ENCODE measurements at places on chromosomes 2 and 18.

GRCh38 chr2:165067643-165068486, 112.5 kb upstream of the SLC38A11 start:
- DNase-seq = peak; percentile 84

DNA sequence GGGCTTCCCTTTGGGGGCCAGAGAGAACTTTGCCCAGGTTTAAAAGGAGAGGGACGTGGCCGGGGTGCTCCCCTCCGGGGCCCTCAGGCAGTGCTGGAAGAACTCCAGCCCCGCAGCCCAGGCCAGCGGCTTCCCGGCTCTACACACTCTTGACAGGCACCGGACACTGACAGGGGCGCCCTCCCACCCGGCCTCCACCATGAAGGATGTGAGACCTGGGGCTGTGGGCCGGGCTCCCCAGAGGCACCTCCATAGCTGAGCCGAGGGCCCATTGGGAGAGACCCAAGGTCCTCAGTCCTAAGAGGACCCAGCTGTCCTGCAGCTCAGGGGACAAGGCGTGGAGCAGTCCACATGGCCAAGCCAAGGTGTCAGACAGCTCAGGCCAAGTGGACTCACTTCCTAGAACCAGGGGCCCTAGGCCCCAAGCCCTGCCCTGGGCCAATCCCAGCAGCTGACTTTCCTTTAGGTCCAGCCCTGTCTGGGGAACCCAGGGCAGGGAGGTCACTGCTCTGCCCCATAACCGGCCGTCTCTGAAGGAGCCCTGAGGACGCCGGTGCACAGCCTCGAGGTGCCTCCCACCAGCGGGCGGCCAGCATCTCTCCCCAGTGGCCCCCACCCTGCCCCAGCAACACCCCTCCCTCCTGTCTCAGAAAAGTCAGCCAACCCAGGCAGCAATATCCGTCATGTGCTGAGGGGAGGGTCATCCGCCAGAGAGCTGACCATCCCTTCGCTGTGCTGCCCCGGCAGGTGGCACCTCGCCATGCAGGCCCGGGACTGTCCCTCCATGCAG, 51.8 kb downstream of the BIN1 start:
- DNase-seq = no peak

DNA sequence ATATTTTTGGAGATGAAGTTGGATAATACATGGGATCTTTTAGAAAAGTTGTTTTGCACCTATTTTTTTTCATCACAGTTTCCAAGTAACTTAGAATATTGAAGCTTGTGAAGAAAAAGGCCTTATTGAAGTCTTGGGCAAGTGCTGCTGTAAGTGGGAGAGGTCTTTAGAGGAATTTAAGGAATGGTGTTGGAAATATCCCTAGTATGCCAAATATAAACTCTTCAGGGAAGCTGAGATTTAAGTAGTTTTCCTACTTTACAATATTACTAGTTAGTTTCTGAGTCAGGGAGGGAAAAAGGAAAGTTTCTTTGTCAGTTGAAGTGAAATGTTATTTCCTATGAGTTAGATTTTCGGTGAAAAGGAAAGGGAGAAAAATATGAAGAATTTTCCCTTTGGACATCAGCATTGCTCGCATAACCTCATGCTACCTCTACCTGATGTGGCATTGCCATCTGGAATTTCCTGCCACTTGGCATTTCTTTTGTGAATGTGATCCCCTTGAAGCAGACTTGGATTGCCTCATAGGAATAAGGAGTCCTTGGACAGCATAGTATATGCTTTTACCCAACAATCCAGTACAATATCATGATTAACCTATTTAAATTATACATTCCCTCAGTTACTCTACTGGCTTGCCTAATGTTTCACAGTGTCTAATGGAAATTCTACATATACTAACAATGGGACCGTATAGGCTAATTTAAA, 12.1 kb downstream of the PLEKHH2 start:
- no peak for DNase-seq

DNA sequence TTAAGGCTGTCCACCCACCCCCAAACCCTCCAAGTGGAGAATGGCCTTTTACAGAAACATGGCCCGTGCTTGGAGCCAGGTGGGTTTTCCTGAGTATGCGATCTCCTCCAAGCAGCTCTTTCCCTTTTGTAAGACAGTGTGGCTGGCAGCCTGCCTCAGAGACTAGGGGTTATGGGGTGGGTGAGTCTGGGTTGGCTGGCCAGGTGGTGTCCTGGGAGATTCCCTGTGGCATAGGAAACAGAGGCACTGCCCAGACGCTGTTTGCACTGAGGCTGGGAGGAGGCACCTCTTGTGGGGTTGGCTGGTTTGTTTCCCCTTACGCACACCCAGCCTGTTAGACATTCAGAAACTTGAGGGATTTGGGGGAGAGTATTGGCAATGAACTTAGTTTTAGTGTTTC, 82.3 kb upstream of the MCFD2 start:
- no peak for DNase-seq

DNA sequence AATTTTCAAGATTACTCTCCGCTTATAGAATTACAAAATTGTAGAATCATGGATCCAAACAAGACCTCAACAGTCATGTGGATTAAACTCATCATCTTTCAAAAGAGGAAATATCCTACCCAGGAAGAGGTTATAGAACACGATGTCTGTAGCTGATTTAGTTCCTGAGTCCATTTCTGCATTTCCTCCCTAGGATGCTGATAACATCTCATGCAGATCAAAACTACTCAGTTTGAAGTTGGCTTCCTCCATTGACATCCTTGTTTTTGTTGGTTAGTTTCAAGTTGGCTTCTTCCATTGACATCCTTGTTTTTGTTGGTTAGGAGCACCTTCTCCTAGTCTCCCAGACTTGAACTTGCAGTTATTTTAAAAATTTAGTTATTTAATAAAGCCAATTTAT, 147.5 kb downstream of the PARD3B start:
- DNase-seq = no peak

GRCh38 chr2:127278959-127279358, 15.0 kb downstream of the ERCC3 start:
- DNase-seq = no peak

GRCh38 chr2:17935242-17935885, 56.9 kb downstream of the KCNS3 start:
- no peak for DNase-seq

DNA sequence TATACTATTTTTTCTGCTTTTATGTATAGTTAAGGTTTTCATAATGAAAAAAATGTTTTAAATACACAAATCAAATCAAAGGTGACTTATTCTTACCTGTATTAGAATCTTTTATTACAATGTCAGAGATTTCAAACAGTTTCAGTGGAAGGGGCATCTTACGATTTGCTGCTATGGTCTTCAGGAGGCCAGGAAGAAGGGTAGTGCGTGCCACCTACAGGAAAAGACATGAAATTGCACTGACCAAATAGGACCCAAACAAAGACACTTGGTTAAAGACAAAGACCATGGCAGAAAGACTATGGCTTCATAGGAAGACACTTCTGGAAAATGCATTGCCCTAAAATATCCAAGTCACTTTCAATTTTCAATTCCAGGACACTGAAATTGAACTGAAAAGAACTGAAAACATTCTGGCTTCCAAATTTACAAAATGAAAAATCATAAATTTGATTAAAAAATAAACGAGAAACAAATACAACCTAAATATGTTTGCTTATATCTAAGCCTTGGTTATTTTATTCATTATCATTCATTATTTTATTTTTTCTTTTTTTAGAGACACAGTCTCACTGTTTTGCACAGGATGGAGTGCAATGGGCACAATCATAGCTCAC, 42.1 kb downstream of the FARSB start:
- peak; percentile 76 for DNase-seq

DNA sequence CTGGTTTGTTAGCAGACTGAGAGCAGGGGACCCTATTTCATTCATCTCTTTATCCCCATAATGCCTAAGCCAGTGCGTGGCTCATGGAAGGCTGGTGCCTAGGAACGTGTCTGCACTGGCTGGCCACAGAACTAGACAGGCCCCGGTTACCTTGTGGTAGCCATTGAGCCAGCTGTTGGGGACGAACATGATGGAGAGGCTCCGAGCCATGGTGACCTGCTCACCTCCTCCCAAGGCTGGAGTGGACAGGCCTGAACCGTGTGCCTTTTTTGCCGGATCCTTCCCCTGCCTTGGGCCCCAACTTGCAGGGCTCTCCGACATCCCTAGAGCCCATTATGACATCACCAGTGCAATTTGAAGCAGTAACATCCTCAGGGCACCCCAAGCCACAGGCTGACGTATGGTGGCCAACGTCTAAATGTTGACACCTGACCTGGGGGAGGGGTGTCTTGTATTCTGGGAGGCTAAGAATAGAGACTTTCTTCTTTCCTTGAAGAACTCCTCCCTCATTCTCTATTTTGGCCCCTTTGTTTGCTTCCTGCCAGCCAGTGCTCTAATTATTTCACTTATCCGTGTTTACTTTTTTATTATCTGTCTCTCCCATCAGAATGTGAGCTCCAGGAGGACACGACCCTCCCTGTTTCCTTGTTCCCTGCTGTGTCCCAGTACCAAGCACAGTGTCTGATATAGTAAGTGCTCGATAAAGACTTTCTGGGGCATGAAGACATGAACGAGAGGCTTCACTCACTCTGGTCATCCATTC, 12.2 kb upstream of the DNPEP start:
- DNase-seq = no peak

DNA sequence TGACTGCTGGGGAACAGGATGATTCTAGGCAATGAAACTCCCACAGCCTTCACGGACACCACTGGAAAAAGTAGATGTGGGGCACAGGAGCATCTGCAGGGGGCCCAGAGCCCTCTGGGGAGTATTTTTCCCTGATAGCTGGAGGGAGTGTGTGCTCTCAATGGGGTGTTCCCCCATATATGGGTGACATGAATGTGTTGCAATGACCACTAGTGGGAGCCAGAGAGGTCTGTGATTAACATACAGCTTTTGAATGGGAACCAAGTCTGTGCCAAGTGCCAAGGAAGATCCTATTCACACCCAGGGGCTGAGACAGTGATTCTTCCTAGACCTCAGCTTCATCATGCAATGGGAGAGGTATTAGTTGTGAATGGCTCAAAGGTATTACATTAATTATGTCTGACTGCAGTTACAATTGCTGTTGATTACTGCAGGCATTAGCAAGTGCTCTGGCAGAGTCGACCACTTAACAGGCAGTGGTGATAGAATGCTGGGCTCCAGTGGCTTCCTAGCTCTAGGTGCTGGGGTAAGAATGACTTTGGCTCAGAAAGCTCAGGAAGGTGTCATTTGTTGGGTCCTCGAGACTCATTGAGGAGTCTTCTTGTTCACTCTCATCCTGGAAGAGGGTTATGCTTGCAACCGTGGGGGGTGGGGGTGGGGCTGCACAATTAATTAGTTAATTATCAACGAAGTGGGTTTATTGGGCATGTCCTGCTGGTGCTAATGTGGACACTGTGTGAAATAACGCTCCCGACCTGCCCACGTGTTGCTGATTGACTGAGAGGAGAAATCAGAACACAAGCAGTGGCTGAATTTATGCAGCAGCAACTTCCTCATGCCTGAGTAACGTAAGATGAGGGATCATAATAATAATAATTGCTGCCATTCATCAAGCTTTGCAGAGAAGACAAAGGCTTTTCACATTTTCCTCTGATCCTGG, 194.1 kb downstream of the CLIP4 start:
- DNase-seq = peak; percentile 89

DNA sequence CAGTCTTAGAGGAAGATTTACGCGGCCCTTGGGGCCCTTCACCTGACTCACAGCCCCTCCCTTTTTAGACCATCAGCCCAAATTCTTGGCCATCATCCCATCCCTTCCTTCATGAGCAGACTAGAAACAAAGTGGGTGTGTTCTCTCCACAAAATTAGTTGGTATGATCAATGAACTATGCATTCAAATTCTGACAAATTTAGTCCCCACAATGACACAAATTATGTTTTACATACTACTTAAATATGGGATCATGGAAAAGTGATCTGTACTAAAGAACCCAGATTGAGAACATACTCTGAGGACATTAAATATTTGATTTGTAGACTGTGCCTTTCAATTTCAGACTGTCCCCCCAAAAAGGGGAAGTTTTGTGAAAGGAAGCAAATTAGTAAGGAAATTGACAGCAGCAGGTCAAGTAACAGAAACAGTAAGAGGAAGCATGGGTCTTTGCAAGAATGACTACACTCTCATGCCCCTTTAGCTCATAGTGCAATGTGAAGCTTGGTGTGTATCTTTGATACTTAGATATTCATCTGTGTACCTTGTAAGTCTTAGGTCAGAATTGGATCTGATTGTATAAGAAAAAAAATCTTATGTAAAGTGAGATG, 2.2 kb upstream of the MAPRE2 start:
- DNase-seq = no peak

DNA sequence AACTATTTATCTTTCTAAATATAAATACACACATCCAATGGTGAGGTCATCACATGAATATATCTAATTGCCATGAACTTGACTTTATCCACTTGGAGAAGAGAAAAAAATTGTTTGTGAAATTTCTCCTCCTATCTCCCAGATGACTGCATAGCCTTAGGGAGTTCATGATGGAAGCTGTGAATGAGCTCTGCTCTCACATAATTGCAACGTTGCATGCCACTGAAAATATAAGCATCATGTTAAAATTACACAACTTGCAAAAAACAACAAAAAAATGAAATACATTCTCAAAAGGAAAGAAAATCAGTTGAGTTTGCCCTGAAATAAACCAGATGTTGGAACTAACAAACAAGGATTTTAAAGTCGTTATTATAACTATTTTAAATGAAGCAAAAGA, 50.6 kb upstream of the OSR1 start:
- no peak for DNase-seq

DNA sequence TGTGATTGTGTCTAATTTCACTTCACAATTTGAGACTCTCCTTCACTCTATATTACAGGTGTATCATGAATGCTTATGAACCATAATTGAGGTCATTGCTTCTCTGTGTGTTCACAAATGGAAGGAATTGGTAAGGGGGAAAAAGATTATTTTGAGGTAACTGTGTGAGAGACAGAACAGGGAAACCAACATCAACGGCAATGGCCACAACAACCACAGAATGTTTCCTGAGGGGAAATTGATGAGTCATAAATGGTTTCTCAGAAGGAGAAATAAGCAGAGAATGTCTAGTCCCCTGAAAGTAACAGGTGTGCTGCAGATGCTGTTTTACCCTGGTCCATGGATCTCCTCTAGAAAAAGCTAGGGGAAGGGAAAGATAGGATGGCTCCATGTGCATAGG, 361.2 kb upstream of the GALNT5 start:
- no peak for DNase-seq

DNA sequence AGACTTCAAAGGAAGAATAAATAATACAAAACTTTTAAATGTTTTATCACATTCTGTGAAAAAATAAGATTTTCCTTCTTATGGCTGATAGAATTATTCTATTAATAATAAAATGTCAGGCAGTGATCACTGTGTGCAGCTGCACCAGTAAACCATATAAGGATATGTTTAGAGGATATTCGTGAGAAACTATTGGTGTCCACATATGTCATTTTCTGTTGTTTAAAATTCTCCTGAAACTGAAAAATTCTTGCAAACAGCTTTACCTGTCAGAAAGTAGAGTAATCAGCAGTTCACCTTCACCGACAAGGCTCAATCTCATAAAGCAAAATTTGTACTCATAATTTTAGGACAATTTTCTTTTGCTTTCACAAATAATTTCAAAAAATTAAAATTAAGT, 170.1 kb upstream of the KCNH7 start:
- no peak for DNase-seq

Measured in A673 (cell line).